ENCODE measurements at places on chromosomes 7 and 10.

DNA sequence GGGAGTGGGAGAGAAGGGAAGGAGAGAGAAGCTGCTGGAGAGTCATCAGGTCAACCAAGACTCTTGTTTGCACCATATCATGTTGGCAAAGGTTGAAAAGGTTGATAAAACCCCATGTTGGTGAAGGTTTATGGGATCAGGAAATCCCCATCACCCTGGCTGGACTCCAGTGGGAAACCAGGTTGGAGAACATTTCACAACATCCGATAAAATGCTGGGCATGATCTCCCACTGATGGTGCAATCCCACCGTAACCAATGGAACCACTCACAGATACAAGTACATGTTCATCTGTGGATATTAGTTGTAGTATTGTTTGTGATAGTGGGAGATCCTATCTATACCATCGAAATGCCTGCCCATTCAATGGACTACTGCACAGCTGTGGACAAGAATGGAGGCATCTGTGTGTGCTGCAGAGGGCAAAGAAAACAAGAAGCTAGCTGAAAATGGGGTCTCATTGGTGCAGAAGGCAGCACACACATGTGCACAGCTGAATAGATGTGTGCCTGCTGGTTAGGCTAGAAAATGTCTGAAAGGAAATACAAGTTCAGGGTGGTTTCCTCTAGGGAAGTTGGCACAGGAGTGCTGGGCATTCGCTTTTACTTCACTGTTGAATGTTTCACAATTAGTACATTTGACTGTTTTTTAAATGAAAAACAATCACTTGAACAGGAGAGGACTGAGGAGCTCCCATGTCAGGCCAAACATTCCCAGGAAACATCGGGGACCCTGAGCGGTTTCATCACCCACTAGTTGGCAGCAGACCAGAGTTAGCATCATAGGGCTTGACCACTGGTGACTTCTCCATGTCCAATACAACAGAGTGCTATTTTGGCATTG lies 80.4 kb upstream of the MGMT start:
- no peak for DNase-seq

DNA sequence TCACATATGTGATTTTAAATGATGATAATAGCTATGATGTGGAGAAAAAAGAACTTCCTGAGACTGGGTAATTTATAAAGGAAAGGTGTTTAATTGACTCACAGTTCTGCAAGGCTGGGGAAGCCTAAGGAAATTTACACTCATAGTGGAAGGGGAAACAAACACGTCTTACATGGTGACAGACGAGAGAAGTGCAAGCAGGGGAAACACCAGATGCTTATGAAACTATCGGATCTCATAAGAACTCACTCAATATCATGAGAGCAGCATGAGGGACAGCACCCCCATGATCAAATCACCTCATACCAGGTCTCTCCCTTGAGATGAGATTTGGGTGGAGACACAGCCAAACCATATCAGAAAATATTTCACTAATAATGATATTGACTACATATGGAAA lies 4.1 kb upstream of the LIPN start:
- no peak for DNase-seq

GRCh38 chr10:67043041-67043440 lies 117.2 kb downstream of the LRRTM3 start:
- DNase-seq: no peak

DNA sequence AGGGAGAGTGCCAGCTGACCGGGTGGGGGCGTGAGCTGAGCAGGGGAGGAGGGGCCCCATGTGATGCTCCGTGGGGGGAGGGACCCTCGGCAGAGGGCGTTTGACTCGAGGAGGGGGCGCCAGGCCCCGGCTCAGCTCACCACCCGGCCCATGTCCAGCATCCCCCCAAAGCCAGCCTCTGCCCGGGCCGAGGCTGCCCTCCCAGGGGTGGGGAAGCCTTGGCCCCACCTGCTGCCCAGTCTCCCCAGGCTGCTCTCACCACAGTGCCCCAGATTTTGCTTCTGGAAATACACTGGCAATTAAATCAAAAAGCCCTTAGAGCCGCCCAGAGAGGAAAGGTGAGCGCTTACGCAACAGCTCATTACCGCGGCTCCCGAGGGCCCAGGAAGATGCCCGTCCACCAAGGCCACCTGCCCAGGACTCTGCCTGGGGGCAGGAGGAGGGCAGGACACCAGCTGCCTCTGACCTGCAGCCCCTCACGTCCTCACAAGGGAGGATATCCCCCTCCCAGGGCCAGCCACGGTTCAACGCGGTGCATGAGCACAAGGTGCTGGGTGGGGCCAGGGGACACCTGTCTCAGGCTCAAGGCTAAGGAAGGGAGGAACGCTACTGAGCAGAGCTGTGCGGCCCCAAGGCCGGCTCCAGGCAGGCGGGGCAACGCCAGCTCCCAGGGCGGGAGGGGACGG lies 70.0 kb upstream of the INPP5A start:
- no peak for DNase-seq

DNA sequence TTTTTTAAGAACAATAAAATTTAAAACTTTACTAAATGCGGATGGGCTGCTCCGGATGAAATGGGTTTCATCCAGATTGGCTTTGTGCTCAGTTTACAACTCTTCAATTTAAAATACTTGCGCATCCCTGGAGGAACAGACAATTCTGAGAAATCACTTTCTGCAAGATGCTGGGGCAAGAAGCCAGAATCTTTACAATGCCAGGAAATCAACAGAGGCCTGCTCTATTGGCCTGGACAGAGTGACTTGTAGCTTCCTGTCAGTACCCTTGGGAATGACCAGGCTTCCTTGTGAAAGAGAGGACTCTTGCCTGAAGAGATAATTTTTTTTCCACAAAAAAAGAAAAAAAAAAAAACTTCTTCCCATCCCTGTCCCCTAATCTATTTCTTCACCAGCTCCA lies 3.9 kb upstream of the FAM13C start:
- DNase-seq: no peak

DNA sequence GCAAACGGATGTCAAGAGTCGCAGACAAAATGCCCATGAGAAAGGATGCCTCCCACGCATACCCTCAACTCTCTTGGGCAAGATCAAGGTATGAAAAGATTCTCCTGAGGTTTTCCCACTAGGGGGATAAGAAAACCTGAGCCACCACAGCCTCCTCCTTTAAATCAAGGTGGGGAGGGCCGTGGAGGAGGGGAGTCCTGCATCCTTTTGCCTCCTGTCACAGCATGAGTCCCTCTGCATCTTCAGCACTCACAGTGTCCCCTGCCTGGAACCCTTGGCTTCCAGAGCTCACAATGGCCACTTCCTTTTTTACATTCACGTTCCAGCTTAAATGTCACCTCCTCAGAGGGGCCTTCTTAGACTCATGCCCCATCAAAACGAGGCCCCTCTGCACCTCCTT lies 207.6 kb downstream of the GLI3 start:
- no peak for DNase-seq

GRCh38 chr7:132149436-132150304 lies 426.6 kb downstream of the PLXNA4 start:
- DNase-seq: no peak

DNA sequence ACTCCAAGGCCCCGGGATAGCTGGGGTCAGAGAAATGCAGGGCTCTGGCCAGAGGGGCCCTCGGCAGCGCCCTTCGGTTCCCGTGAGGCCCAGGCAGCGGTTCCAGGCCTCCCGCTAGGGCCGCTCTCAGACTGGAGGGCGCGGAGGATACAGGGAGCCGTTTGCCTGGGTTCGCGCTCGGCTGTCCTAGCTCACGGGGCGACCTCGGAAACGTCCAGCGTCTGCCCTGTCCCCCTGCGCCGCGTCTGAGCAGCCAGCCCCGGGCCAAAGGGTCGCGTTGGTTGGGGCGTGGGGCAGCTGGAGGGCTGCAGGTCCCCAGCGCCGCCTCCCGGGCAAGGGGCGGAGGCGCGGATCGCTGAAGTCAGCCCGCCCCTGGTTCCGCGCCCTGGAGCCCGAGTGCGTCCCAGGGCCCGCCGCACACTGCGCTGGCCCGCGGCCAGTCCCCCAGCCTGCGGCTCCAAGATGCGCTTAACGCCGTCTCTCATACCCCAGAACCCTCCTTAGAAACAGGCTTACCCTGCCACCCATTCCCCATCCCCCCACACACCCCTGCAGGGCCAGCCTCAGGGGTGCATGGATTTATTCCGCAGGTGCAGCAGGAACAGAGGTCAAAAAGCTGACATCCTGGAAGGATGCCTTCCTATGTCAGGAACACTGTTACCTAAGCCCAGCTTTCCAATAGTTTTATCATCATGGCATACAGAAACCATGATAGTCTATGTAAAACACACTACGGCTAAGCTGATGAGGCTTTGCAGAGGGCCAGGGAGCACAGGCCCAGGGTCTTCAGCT lies 22.1 kb upstream of the OPN4 start:
- DNase-seq: no peak

DNA sequence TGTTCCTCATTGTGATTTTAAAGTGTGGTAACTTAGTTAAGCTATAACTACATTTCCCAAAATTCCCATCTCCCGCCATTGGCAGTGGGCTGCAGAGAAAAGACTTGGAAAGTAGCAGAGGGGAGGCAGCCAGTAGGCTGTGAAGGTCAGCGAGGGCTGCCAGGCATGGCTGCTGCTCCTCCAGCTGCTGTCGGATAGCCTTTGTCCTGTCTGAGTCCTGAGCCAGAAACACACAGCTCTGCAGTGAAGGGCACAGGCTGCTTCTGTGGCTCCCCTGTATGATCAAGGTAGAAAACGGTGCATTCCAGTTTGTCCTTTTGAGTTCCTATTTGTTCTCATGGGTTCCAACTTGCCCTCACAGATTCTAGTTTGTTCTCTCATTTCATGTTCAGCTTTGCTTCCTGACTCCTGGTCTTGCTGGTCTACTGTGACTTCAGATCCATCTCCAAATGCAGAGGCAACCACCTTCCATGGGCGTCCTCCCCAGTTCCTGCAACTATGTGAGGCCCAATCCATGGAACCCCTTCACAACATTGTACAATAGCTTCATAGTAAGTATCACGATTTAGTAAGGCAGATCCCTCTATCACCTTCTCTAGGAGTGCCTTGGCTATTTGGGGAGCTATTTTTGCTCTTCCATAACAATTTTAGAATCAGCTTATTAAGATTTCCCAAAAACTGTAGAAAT lies 31.7 kb downstream of the SYPL1 start:
- DNase-seq: no peak

- no peak for DNase-seq
Observed at GRCh38 chr10:96218826-96219225, 52.5 kb downstream of the BLNK start.
